ENCODE measurements at places on chromosomes 5 and 9.

DNA sequence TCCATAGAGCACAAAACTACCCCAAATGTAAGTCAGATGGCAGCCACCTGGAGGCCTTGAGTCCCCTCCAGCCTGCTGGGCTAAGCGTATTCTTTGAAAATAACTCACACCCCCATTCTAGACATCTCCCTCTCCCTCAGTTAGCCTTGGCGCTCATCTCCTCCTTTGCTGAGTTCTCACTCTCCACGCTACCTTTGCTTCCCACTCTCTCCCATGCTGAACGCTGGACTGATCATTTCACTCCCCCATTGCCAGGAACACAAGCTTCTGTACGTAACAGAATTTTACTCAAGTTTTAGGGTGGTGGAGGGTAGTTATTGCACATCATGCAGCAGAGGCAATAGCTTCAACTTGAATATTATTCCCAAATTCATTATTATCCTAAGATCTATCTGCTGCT lies 47.5 kb upstream of the HRH2 start:
- no peak for DNase-seq

DNA sequence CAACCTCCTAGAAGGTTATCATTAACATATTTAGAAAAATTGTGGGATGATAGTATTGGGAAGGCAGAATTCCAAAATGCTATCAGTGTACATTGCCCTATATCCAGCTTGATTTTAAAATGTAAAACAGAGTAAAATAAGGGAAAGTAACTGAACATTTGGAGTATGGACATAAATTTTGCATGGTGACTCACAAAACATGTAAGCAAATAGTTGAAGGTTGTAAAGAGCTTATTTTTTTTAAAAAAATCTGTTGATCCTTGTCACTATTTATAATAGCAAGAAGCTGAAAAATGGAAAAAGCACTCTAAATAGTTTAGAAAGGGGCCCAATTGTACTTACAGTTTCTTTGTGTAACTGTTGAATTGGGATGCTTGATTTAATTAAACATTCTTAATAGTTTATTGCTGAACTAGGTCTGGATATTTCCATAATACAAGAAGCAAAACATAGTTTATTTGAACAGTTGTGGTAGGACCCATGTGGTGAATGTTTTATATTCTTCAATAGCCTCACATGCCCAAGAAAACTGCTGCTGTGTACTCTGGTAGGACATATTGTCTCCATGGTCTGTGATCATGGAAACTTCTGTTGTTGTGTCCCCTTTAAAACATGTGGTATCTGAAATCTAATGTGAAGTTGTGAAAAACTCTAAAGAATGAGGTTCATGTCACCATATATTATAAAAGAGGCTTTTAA lies 82.4 kb downstream of the NNT start:
- no peak for DNase-seq

DNA sequence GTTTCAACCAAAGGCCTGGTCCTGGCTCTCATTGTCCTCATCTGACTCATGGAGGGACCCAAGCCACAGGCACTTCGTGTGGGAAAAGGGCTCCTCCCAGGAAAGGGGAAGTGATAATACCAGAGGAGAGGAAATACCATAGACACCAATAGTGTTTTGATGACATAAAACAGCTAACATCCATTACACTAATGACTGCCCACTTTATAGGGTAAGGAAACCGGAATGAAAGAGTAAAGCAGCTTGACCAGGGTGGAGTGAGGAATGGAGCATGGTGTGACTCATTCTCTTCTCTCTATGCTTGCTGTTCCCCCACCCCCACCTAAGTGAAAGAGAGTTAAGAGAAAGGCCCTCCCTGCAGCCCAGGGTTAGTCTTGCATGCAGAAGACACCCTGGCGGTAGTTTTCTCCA lies 67.4 kb upstream of the HRH2 start:
- no peak for DNase-seq

GRCh38 chr9:98538203-98538602 lies 170.5 kb downstream of the GABBR2 start:
- DNase-seq, result no peak

GRCh38 chr5:55575815-55576583 lies 41.2 kb upstream of the PLPP1 start:
- no peak for DNase-seq

DNA sequence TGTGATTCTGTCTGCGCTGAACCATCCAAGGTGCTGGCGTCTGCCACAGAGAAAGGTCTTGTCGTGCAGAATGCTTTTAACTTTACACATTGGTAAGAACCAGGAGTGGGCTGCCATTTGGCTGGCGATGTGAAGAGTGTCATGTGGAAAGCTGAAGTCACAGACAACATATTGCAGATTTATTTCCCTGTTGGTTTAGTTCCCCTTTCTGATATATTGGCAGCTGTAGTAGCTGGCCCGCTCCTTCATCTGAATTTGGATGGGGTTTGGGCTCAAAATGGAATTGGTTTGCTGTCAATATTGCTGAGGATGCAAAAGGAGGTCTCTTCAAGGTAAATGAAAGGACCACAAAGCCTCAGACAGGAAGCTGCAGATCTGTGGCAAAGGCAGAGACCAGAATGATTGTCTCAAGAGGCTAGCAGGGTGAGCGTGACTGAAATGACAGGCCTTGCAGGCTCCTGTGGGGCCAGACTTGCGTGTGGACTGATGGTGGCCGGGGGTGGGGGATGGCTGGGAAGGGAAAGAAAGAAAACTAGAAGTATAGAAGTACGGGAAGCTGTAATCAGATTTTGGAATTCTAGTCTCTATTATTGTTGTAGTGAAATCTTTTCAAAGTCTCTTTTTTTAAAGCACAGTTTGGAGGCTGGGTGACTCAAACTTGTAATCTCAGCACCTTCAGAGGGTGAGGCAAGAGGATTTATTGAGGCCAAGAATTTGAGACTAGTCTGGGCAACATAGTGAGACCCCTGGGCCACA lies 25.1 kb upstream of the CD180 start:
- peak; percentile 86 for DNase-seq

- DNase-seq, result no peak
Measured at GRCh38 chr9:14437354-14438231, 123.7 kb upstream of the NFIB start.

DNA sequence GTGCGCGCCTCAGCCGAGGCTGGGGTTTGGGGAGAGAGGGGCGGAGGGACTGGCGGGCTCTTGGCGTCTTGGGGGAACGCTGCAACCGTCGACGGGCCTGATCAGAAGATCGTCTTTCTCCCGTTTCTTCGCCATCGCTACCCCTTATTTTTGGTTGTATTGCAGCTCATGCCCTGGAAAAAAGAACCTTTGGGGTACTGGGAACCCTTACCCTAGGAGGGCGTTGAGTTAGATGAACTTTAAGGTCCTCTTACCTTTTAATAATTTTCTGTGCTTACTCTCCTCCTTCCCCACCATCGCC lies 719 bp downstream of the PAIP2 start:
- DNase-seq, result peak; percentile 88

GRCh38 chr9:35277171-35277520 lies 115.3 kb downstream of the UNC13B start:
- no peak for DNase-seq
